Trophoblast cell (in vitro differentiated cells and primary cell): ENCODE measurements at places on chromosomes 12 and 14.

DNA sequence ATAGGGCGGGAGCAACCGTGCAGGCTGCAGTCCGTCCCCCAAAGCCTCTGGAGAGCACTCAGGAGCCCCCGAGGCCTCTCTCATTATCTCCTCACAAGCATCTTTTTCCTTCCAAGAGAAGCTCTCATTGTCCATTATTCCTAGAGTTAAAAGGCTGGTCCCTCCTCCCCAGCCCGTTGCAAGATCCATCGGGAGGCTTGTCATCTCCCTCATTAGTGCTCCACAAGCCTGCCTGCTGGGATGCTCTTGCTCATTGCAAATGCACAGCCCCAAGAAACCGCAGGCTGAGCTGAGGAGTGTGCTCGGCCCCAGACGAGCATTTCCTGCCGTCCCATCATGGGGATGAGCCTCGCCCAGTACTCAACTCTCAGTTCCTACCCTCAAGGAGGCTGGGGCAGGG lies 23.3 kb downstream of the NUAK1 start:
- no peak for DNase-seq

DNA sequence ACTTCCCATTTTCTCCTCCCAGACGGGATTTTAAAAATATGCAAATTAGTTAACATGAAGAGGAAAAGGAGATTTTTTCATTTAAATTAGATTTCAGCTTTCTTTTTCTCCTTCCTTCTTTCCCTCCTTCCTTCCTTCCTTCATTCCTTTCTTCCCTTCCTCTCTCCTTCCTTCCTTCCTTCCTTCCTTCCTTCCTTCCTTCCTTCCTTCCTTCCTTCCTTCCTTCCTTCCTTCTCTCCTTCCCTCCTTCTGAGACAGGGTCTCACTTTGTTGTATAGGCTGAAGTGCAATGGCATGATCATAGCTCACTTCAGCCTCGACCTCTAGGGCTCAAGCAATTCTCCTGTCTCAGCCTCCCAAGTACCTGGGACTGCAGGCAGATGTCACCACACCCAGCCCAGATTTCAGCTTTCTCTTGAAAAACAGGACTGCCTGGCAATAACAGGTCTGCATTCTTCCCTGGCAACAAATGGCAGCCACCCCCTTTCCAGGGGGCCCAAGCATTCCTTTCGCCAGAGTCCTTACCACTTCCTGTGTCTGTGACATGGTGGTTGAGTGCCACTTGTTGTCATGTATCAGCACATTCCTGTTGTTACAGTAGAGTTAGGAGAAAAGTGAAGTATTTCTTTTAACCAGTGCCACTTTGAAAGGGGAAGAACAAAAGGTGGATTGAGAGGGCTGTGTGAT lies 119.1 kb downstream of the PTPN11 start:
- peak; percentile 12 for DNase-seq

DNA sequence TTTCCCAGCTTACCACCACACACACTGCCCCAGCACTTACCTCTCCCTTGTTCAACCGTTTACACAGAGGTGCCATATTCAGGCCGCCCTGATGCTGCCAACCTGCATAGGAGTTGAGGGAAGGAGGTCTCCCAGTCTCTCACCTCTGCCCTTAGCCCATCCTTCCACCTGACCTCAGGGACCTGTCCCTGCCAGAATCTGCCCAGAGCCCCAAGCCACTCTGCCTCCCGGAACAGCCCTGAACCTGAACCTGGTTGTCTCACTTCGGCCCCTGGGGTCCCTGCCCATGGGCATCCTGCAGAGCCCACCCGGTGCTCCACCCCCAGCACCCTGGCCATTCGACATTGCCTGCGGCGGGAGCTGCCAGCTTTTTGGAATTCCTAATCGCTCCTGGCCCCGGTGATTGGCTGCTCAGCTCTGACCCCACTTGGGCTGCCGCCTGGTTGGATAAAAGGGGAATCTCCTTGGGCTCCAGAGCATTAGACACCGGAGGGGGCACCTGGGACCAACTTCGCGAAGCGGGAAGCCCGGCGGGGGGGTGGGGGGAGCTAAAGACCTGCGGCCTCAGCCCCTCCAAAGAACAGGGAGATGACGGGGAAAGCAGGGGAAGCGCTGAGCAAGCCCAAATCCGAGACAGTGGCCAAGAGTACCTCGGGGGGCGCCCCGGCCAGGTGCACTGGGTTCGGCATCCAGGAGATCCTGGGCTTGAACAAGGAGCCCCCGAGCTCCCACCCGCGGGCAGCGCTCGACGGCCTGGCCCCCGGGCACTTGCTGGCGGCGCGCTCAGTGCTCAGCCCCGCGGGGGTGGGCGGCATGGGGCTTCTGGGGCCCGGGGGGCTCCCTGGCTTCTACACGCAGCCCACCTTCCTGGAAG lies at the start of gene VSX2:
Gene VSX2 (plus strand): TSS at position 476 of the 874 bp plus-strand sequence. CDS start 113 bp downstream, at position 589.
- no peak for DNase-seq

GRCh38 chr12:45286621-45287020 lies 70.7 kb downstream of the ANO6 start:
- peak; percentile 86 for DNase-seq

- DNase-seq: peak; percentile 48
Observed at GRCh38 chr14:61662437-61663311, 32.6 kb upstream of the HIF1A start.

DNA sequence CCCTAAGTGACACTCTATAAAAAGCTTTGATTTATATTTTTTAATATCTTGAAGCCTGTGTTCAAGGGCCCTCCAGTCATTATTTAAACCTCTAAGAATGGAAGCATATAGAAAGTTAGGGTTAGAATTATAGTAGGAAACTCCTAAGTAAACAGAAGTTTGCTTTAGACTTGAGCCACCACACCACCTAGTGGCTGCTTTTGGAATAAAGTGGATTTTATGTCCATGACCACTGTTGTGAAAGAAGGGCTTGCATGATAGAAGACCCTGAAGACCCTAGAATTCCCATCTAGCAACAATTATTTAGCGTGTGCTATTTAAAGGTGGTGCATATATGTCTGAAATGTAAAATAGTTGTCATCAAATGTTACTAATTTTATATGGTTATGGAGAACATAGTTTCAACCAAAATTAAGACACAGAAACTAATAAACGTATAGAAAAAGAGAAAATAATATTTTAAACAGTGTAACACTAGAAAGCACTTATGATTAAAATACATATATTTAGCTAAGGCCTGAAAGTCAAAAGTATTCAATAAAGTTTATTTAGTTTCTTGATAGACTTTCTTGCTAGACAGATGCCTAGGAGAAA lies 21.3 kb downstream of the LRRIQ1 start:
- DNase-seq: peak; percentile 76

DNA sequence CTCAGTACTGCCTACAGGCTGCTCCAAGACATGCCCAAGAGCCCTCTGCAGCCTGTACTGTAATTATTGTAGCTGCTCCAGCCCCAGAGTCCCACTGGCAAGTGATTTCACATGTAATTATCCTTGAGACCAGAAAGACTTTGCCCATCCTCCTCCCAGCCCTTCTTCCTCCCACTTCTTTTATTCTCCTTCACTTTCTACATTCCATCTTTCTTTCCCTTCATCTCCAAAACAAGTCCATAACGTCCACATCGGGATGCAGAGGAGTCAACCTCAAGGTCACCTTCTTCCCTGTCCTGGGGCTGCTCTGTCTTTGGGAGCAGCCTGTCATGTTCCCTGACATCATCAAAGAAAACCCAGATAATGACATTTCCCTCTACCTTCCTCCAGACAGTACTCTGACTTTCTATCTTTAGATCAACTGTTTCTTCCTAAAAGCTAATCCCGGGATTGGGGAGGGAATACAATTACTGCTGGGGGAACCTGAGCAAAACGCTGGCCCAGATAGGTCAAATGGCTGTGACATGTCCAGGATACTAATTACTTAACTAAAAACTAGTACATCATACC lies 39.1 kb downstream of the SLC8A3 start:
- DNase-seq: no peak

GRCh38 chr14:91397965-91398591 lies 19.5 kb downstream of the CCDC88C start:
- DNase-seq: no peak
